ENCODE measurements at places on chromosomes 2 and 18. TPM values are rescaled to one million over a fixed set of nuclear protein-coding genes. Genes with fewer than 3 reads are reported as not detected.
A peak's percentile ranks its signal among the peaks of the same experiment; 100 is the strongest.

- no peaks in the 10 kb centered on the region for H3K36me3 ChIP-seq
- no peak overlapping the region for H3K27ac ChIP-seq
- H3K27me3 ChIP-seq, result no peaks in the 10 kb centered on the region
- DNase-seq, result no peak
- H3K4me1 ChIP-seq, result no peaks in the 10 kb centered on the region
- H3K4me3 ChIP-seq, result no peak overlapping the region
Observed at GRCh38 chr2:74567881-74568280, 13.4 kb downstream of the DOK1 start.

Gene KIAA2012
- total RNA-seq, result not detected

DNA sequence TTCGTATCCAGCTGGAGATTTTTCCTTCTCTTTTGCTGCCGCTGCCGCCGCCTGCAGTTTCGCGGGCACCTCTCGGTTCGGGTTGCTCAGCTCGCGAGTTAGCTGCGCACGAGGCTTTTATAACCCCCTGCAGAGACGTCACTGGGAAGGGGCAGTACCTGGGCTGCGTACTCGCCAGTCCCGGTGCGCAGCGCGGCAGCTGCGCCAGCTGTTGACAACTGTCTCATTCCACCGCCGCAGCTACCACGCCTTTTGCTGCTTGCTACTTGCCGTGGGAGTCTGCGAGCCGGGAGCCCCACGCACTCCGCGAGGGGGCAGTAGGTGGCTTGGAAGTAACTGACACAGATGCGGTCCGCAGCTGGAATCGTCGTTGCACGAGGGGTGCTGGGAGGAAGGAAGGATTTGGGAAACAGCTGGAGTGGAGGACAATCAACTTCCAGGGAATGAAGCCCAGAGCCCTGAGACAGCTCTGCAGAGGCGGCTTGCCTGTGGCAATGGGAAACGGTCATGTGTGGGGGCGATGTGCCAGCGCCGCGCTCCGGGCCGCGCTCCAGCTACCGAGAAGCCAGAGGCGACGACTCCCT, at the start of gene TACR1:
Gene TACR1, minus strand, starts transcription at position 93 of the 584 bp plus-strand sequence. CDS start 586 bp downstream, outside the sequence.
- H3K4me1 ChIP-seq, result peaks cover 10% of the 10 kb centered on the region
- H3K4me3 ChIP-seq, result no peak within 1 kb of the TSS
- DNase-seq, result peak; percentile 49
- H3K27ac ChIP-seq, result no peak within 1 kb of the TSS
- peaks cover 7% of the 10 kb centered on the region for H3K27me3 ChIP-seq
- no peaks in the 10 kb centered on the region for H3K36me3 ChIP-seq

- no peaks in the 10 kb centered on the region for H3K27me3 ChIP-seq
- no peaks in the 10 kb centered on the region for H3K4me1 ChIP-seq
- no peak overlapping the region for H3K4me3 ChIP-seq
- H3K36me3 ChIP-seq, result no peaks in the 10 kb centered on the region
Observed at GRCh38 chr2:56369316-56369715, 185.5 kb downstream of the CCDC85A start.

GRCh38 chr2:106096299-106097037, 97.6 kb downstream of the UXS1 start:
- DNase-seq, result peak; percentile 61
- no peaks in the 10 kb centered on the region for H3K36me3 ChIP-seq
- H3K27ac ChIP-seq, result peak overlapping the region; percentile 80
- H3K27me3 ChIP-seq, result no peaks in the 10 kb centered on the region
- peaks cover 62% of the 10 kb centered on the region for H3K4me1 ChIP-seq

GRCh38 chr2:74872389-74872836, 38.5 kb downstream of the HK2 start:
- no peaks in the 10 kb centered on the region for H3K4me1 ChIP-seq
- no peak overlapping the region for H3K4me3 ChIP-seq
- no peak for DNase-seq
- no peaks in the 10 kb centered on the region for H3K36me3 ChIP-seq

GRCh38 chr2:173666171-173666888, 298.8 kb downstream of the SP3 start:
- H3K4me3 ChIP-seq, result no peak overlapping the region
- H3K27ac ChIP-seq, result no peak overlapping the region
- no peaks in the 10 kb centered on the region for H3K27me3 ChIP-seq
- no peaks in the 10 kb centered on the region for H3K4me1 ChIP-seq
- no peak for DNase-seq
- H3K36me3 ChIP-seq, result no peaks in the 10 kb centered on the region

Gene AQP12B
- total RNA-seq, result not detected

DNA sequence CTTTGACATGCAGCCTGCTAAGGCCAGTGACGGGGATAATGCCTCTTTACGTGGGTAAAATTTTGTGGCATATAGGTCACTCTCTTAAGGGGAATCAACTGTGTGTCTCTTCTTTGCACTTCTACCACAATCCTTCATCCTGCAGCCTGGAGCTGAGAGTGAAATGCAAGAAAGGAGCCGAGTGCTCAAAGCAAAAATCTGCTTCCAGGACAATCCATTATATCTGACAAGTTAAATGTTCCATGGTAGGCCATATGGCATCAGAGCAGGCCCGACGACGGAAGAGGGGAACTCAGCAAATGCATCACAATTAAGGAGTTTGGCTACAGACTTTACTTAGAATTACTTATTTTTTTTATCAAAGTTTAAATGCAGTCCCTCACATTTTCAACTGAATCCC, 171.2 kb downstream of the TCF4 start:
- H3K4me1 ChIP-seq, result no peaks in the 10 kb centered on the region
- H3K27ac ChIP-seq, result no peak overlapping the region
- H3K27me3 ChIP-seq, result no peaks in the 10 kb centered on the region
- no peak overlapping the region for H3K4me3 ChIP-seq
- no peak for DNase-seq

Gene CCL20
- not detected for total RNA-seq
